Activated T-helper 2 cell treated with anti-CD3 and anti-CD28 coated beads, Interferon-gamma antibody, Interleukin-2, Interleukin-4, amounts not matched to agents 10 μg/mL and 5 μg/mL and 100 μg/mL, durations not matched to agents 14 hours and 24 hours and 36 hours (primary cell): ENCODE measurements at places on chromosomes 1 and 21. TPM values are rescaled to one million over a fixed set of nuclear protein-coding genes. Genes with fewer than 3 reads are reported as not detected.

Gene CADM3
- total RNA-seq = not detected in 2 replicates

Gene AKR7A3
- 1.4 and 2.1 TPM in 2 replicates for total RNA-seq

Gene RGS13
- not detected in 2 replicates for total RNA-seq

Gene ACTN2
- 0.21 and 0.23 TPM in 2 replicates for total RNA-seq

Gene GNAT2
- total RNA-seq = 0.18 TPM in 1 of 2 replicates, not detected in the other

Gene ELAPOR1
- 17.5 and 19.7 TPM in 2 replicates for total RNA-seq

Gene SPRR4
- not detected in 2 replicates for total RNA-seq

Gene NBPF10
- 4.2 and 4.9 TPM in 2 replicates for total RNA-seq

Gene C1orf94
- not detected in 2 replicates for total RNA-seq

Gene JAM2
- total RNA-seq = 0.28 and 0.64 TPM in 2 replicates

Gene OR2L3
- total RNA-seq = not detected in 2 replicates

Gene HCN3
- total RNA-seq = 4.8 and 5.4 TPM in 2 replicates

Gene CD5L
- total RNA-seq = not detected in 2 replicates

Gene ADAM30
- not detected in 2 replicates for total RNA-seq

Gene SPAG17
- not detected in 2 replicates for total RNA-seq

Gene ATP6V1G3
- total RNA-seq = not detected in 2 replicates

Gene OVAAL
- not detected in 2 replicates for total RNA-seq
